ENCODE measurements at places on chromosomes 5 and 9.

GRCh38 chr9:133694686-133695085 lies 43.5 kb downstream of the SARDH start:
- DNase-seq, result peak; percentile 87

- no peak for DNase-seq
Measured at GRCh38 chr5:55538661-55539060, 3.9 kb upstream of the PLPP1 start.

DNA sequence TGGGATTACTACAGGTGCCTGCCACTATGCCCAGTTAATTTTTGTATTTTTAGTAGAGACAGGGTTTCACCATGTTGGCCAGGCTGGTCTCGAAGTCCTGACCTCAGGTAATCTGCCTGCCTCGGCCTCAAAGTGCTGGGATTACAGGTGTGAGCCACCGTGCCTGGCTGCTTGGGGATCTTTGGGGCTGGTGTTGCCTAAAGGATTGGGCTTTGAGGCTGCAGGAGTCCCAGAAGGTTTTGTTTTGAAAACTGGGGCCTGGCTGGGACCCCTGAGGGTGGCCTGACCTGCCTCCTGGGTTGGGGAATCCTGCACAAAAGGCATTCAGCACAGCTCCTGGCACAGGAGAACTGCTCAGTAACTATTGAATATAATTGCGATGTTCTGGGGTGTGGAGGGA lies 25.1 kb upstream of the SHB start:
- no peak for DNase-seq

DNA sequence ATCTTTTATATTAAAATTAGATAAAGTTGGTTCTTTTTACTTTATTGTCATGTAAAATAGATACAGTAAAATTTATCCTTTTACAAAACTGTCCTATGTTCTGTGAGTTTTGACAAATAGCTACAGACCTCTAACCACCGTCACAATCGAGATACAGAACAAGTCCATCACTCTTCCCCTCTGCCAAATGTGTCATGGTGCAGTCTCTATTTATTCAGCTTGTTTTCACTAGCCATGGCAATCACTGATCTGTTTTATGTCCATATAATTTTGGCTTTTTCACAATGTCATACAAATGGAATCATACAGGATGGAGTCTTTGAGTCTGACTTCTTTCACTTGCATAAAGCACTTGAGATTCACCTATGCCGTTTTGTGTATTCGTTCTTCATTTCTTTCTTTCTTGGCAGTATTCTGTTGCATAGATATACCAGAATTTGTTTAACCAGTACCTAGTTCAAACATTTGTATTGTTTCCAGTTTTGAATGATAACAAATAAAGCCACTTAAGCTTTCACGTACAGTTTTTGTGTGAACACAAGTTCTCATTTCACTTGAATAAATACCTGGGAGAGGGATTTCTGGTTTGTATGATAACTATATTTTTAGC lies 273.2 kb upstream of the MPDZ start:
- DNase-seq, result no peak

DNA sequence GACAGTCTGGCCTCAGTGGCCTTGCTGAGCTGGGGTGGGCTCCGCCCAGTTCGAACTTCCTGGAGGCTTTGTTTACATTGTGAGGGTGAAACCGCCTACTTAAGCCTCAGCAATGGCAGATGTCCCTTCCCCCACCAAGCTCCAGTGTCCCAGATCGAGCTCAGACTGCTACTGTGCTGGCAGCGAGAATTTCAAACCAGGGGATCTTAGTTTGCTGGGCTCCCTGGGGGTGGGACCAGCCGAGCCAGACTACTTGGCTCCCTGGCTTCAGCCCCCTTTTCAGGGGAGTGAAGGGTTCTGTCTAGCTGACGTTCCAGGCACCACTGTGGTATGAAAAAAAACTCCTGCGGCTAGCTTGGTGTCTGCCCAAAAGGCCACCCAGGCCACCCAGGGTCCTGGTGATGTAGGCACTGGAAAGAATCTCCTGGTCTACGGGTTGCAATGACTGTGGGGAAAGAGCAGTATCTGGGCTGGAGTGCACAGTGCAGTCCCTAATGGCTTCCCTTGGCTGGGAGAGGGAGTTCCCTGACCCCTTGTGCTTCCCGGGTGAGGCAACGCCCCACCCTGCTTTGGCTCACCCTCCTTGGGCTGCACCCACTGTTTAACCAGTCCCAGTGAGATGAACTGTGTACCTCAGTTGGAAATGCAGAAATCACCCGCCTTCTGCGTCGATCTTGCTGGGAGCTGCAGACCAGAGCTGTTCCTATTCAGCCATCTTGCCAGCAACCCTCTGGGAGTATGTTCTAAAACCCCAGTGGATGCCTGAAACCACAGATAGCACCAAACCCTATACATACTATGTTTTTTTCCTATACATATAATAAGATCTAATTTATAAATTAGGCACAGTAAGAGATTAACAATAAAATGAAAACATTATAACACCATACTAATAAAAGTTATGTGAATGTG lies 95.5 kb downstream of the TMEM161B start:
- DNase-seq, result no peak

GRCh38 chr5:149118463-149118862 lies 22.8 kb upstream of the ABLIM3 start:
- DNase-seq, result no peak

- no peak for DNase-seq
Measured at GRCh38 chr5:132251220-132251725, 6.2 kb upstream of the PDLIM4 start.

DNA sequence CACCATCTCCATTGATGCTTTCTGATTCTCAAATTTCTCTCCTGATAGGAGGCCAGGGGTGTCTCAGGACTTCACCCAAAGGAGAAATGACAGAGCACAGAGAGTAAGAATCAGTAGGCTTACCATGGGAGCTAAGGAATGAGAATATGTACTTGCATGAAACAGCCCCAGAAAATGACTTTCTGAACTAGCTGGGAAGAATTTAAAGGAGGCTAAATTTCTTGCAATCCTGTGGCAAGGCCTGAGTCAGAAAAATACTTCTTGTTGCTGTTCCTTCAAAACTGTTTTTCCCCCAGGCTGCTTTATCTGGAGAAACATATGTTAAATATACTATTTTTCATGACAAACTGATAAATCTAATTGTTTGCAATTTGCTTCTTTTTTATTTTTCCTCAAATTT lies 53.4 kb upstream of the FBXL7 start:
- DNase-seq, result no peak

- DNase-seq, result no peak
Measured at GRCh38 chr5:117118499-117118898, 543.9 kb upstream of the SEMA6A start.

DNA sequence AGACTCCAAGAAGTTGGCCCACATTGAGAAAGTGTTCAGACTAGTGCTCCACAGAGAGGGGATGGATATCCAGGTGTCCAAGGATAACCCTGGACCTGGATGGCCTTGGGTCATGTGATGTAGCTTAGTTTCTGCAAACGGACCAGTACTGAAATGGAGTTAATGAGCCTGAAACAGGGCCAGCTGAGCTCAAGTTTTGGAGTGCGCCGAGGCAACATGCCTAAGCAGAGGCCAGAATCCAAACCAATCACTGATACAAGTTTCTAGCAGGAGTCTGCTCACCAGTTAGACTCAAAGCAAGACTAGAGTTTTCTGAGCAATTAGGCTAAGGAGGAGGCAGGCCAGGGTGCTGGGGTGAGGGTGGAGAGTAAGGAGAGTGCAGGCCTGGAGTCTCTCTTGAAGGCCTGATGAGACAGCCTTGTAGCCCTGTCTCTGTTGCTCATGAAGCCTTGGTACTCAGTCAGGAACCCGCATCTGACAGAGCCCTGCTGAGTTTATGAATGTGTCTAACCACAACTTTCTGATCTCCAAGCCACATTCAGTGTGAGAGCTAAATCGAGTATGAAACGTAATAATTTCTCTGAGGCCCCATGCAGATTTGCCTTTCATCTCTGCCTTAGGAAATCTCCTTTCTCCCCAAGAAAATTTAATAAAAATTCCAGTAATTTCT lies 68.9 kb upstream of the EQTN start:
- DNase-seq, result no peak

GRCh38 chr5:123203105-123203800 lies 114.2 kb downstream of the PRDM6 start:
- DNase-seq, result no peak

DNA sequence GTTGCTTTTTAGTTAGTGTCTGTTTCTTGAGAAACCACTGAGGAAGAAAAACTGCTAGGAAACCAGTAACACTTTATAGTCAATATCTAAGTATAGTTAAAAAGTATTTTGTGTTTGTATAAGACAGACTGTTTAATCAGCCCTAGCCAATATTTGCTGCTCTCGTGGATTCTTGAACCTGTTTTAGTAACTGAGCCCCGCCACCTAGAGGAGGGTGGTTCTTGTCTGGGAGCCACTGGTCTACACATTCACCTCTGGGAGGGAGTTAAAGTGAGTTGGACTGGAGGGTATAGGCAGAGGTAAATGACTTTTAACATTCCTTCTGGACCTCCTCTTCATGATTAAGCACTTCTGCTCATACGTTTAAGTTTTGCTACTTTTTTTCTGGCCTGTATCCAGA lies 117.2 kb downstream of the SPATA31D1 start:
- DNase-seq, result no peak

GRCh38 chr5:133967698-133968203 lies 674 bp downstream of the C5orf15 start:
- no peak for DNase-seq

GRCh38 chr9:3018691-3019230 lies 174.9 kb upstream of the PUM3 start:
- DNase-seq, result no peak

DNA sequence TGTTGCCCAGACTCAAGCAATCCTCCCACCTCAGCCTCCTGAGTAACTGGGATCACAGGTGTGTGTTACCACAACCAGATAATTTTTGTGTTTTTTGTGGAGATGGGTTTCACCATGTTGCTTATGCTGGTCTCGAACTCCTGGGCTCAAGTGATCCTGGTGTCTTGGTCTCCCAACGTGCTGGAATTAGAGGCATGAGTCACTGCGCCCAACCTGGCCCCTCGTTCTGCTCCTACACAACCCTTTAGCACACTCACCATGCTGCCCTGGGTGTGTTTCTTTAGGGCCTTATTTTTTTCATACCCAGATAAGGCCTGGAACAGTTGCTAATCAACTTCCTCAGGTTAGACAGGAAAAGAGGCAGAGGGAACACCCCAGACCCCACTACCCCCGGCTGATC lies 2.6 kb downstream of the PDZD2 start:
- DNase-seq, result no peak

- no peak for DNase-seq
Measured at GRCh38 chr9:34459941-34460340, 1.3 kb downstream of the DNAI1 start.

- no peak for DNase-seq
Measured at GRCh38 chr9:128005923-128006322, 25.1 kb upstream of the EEIG1 start.

GRCh38 chr5:176817841-176818377 lies 7.5 kb downstream of the UNC5A start:
- no peak for DNase-seq

DNA sequence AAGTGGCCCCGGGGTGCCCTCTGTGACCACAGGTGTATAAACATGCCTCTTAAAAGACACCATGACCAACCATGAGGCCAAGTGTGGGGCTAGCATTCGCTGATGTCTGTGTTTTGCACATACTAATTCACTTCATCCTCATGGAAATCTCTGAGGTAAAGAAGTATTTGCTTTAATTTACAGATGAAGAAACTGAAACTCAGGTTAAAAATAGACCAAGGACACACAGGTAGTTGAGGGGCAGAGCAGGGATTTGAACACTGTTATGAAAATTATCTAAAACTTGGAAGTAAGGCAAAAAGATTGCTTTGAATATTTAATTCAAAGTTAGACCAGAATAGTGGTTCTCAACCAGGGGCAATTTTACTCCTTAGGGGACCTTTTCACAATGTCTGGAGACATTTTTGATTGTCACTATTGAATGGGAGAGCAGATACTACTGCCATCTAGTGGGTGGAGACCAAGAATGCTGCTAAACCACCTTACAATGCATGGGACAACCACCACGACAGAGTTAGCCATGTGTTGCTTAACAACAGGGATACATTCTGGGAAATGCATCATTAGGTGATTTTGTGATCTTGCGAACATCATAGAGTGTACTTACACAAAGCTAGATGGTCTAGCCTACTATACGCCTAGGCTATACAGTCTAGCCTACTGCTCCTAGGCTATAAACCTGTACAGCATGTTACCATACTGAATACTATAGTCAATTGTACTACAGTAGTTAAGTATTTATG lies 8.0 kb upstream of the FXN start:
- DNase-seq, result no peak

- no peak for DNase-seq
Measured at GRCh38 chr9:95733741-95734666, 141.5 kb upstream of the ERCC6L2 start.

DNA sequence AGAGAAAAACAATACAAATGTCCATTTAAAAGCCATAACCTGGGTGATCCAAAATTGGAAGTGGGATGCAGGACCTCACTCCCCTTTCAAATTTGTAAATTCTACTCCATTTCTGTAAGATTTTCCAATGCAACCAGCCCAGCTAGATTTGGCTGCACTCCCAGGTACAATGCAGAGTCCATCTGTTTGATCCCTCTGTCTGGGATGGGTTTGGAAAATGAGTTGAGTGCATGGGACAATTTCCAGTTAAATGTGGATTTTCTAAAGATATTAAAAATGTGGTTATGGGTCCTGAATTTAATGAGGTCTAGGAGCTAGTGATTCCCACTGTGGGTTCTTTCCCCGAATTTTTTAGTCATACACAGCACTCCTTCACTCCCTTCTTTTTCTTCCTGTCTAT lies 104.0 kb upstream of the ATP10B start:
- no peak for DNase-seq

DNA sequence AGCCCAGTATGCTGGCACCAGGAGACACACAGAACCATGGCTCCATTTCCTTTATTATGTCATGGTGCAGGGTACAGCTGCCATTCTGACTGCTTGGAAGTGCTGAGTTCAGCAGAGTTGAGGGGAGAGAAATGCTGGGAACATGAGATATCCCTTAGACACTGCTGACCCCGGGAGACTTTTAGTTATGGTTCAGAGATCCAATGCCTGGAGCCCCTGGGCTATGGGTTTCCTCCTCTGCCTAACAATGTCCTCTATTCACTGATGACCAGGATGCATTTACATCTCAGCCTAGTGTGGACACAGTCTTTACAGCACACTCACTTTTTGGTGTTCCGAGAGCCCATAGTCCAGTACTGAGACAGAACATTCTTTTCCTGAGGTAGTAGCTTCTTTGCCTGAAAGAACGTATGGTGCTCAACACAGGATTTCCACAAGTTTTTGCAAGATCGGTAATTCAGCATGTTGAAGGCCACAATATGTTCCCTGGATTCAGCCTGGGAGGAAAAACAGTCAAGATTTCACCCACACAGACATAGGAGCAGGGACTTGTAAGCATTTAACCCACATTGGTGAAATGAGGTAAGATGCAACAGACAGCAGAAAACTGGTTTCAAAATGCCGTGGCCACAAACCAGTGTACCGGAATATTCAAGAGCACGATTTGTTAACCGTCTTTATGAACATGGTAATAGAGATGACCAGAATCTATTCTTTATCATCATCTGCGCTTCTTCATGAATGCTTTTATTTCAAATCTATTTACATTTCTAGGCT lies 71.3 kb downstream of the PTPN3 start:
- DNase-seq, result no peak
